ENCODE measurements at places on chromosomes 7 and 10. TPM values are rescaled to one million over a fixed set of nuclear protein-coding genes. Genes with fewer than 3 reads are reported as not detected.
A peak's percentile ranks its signal among the peaks of the same experiment; 100 is the strongest.

ZNF804B gene
- total RNA-seq = 49.1 TPM

- no peak overlapping the region for H3K4me3 ChIP-seq
- no peak for DNase-seq
- H3K27ac ChIP-seq = no peak overlapping the region
- H3K4me1 ChIP-seq = no peaks in the 10 kb centered on the region
These were observed 74.2 kb upstream of the LAMB4 start for GRCh38 chr7:108204281-108204796.

- H3K27ac ChIP-seq = peak overlapping the region; percentile 77
- no peaks in the 10 kb centered on the region for H3K27me3 ChIP-seq
- peaks cover 68% of the 10 kb centered on the region for H3K4me1 ChIP-seq
- no peak overlapping the region for H3K4me3 ChIP-seq
- no peaks in the 10 kb centered on the region for H3K36me3 ChIP-seq
- DNase-seq = peak; percentile 83
These were observed 97.2 kb downstream of the KAT6B start for GRCh38 chr10:74923556-74923955.

DNA sequence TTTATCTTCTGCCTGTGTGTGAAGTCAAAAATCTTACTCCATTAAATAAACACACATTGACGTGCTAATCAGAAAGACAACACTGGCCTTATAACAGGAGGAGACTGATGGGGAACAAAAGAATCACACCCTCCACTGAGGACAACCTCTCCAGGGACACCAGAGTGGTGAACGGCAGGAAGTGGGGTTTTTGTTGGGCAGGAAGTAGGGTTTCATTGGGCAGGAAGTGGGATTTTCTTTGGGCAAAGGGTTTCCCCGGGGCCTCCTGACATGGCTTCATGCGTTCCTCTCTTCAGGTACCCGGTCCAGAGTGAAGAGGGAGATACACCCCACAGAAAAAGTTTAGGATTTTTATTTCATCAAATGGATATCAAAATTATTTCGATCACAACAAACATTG is 30.6 kb downstream of the ADARB2 start:
- no peaks in the 10 kb centered on the region for H3K27me3 ChIP-seq
- no peak overlapping the region for H3K27ac ChIP-seq
- no peaks in the 10 kb centered on the region for H3K4me1 ChIP-seq
- no peak overlapping the region for H3K4me3 ChIP-seq

- no peak overlapping the region for H3K27ac ChIP-seq
- DNase-seq = no peak
- H3K4me1 ChIP-seq = peaks cover 4% of the 10 kb centered on the region
- no peaks in the 10 kb centered on the region for H3K27me3 ChIP-seq
These were observed 207.2 kb downstream of the ZNF365 start for GRCh38 chr10:62581351-62581750.

- DNase-seq = peak; percentile 28
- peaks cover 7% of the 10 kb centered on the region for H3K4me1 ChIP-seq
These were observed at the start of gene ARID5B for GRCh38 chr10:61900829-61901792. Gene ARID5B, plus strand, starts transcription at chr10:61901699. Its CDS starts 11 bp downstream, at chr10:61901710.

- H3K4me1 ChIP-seq = no peaks in the 10 kb centered on the region
- no peaks in the 10 kb centered on the region for H3K27me3 ChIP-seq
- peak; percentile 69 for DNase-seq
- no peaks in the 10 kb centered on the region for H3K36me3 ChIP-seq
These were observed 34.5 kb upstream of the EBLN1 start for GRCh38 chr10:22252224-22252800.

- no peak overlapping the region for H3K4me3 ChIP-seq
- H3K27ac ChIP-seq = no peak overlapping the region
- no peaks in the 10 kb centered on the region for H3K4me1 ChIP-seq
- no peaks in the 10 kb centered on the region for H3K36me3 ChIP-seq
These were observed 320.9 kb upstream of the IMMP2L start for GRCh38 chr7:111883241-111883640.
